ENCODE measurements at places on chromosomes 3 and 15.

DNA sequence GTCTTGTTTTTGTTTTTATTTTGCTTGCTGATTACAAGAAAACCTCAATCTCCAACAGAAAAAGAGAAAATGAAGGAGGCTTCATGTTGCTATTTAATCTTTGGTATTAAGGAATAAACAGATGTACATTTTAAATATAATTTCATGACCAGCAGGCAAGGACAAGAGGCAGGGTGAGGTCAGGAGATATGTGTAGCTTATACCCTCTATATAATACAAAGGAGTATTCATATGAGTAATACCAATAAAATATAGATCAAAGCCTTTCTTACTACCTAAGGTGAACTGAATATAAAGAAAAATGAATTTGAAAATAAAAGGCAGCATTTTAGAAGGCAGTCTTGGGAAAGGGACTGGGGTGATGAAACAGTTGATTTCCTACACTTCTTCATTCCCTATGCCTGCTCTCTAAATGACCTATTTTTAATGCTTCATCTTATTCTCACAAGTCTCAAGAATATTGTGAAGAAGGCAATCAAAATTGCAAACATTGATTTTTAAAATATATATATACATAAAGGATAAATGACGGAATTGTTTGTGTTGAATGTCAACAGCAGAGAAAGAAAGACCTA is 8.6 kb upstream of the CBLB start:
- no peak for DNase-seq

DNA sequence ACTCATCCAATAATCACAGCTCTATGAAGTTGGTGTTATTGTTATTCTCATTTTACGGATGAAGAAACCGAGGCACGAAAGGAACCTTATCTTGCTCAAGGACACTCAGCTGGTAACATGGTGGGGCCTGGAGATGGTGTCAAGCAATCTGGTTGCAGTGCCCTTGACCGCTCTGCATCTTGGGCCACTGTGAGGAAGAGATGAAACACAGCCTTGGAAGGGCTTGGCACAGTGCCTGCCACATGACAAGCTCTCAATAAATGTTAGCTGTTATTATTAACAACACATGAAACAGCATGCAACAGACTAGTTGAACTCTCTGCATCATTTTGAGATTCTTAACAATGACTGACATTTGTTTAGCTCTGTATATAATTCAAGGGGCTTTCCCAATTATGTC is 10.1 kb upstream of the ITGA11 start:
- DNase-seq: peak; percentile 45

DNA sequence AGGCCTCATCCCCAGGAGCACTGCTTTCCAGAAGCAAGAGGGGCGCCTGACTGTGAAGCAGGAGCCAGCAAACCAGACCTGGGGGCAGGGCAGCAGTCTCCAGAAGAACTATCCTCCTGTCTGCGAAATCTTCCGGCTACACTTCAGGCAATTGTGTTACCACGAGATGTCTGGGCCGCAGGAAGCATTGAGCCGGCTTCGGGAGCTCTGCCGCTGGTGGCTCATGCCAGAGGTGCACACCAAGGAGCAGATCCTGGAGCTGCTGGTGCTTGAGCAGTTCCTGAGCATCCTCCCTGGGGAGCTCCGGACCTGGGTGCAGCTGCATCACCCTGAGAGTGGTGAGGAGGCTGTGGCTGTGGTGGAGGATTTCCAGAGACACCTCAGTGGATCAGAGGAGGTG is 2.1 kb downstream of the ZKSCAN7 start:
- DNase-seq: no peak

- peak; percentile 47 for DNase-seq
Measured at GRCh38 chr3:191051037-191051436, 148.0 kb upstream of the OSTN start.

Data from IMR-90 (cell line).